Activated CD4-positive, alpha-beta T cell treated with anti-CD3 and anti-CD28 coated beads, Interleukin-2, amount 10 ng/mL, durations not matched to agents 24 days and 14 days (primary cell): ENCODE measurements at places on chromosomes 7 and 10. TPM values are rescaled to one million over a fixed set of nuclear protein-coding genes. Genes with fewer than 3 reads are reported as not detected.

DNA sequence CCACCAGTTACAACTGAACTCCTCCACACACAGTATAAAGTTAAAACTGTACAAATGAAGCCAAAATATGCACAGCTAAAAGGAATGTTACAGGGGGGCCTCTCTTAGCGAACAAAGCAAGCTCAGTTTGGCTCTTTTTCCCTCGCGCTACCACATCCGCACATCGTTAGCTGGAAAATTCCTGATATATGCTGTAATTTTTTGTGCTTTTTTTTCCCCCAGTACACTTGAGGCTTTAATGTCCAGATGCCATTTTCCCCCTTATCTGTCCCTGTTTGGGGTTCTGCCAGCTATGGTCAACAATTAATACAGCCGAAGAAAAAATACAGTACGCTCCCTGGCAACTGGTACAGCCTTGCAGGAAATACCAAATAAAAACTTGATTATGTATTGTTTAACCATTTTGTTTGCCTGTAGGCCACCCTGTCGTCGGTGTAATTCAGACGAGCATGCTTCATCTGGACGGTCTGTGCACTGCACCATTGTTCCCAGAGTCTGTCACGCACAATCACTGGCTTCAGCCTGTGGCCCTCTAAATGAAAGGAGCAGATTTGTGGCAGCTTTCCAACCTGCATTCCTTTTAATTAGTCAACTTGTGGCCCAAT lies 108.1 kb upstream of the FAM133B start:
- H3K36me3 ChIP-seq = peaks cover 30% of the 10 kb centered on the region
- no peaks in the 10 kb centered on the region for H3K27me3 ChIP-seq
- no peak for DNase-seq

DNA sequence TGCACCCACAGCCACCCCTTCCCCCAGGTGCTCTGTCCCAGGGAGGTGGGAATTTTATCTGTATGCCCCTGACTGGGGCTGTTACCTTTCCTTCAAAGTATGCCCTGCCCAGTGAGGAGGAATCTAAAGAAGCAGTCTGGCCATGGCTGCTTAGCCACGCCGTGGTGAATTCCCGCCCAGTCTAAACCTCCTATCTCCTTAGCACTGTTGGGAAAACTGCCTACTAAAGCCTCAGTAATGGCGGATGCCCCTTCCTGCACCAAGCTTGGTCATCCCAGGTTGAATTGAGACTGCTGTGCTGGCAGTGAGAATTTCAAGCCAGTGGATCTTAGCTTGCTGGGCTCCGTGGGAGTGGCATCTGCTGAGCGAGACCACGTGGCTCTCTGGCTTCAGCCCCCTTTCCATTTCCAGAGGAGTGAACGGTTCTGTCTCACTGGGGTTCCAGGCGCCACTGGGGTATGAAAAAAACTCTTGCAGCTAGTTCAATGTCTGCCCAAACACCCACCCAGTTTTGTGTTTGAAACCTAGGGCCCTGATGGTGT lies 87.2 kb downstream of the ABCC2 start:
- peaks cover 83% of the 10 kb centered on the region for H3K27me3 ChIP-seq
- no peak overlapping the region for H3K27ac ChIP-seq

GRCh38 chr7:140639366-140640053 lies 1.1 kb downstream of the DENND2A start:
- no peak overlapping the region for H3K27ac ChIP-seq
- peaks cover 71% of the 10 kb centered on the region for H3K27me3 ChIP-seq
- no peak for DNase-seq
- peak overlapping the region; percentile 83 for H3K4me3 ChIP-seq

GRCh38 chr10:11553773-11554381 lies 57.6 kb downstream of the USP6NL start:
- H3K27me3 ChIP-seq = peaks cover 19% of the 10 kb centered on the region
- peak overlapping the region; percentile 43 for H3K27ac ChIP-seq
- peak; percentile 69 for DNase-seq
- H3K4me3 ChIP-seq = peak overlapping the region; percentile 4
- no peaks in the 10 kb centered on the region for H3K36me3 ChIP-seq
- H3K4me1 ChIP-seq = peaks cover 21% of the 10 kb centered on the region

GRCh38 chr7:28672397-28672797 lies 260.1 kb downstream of the CREB5 start:
- H3K27ac ChIP-seq = no peak overlapping the region
- DNase-seq = no peak
- no peak overlapping the region for H3K4me3 ChIP-seq
- no peaks in the 10 kb centered on the region for H3K27me3 ChIP-seq
- no peaks in the 10 kb centered on the region for H3K36me3 ChIP-seq
- no peaks in the 10 kb centered on the region for H3K4me1 ChIP-seq

- H3K27ac ChIP-seq = no peak overlapping the region
- DNase-seq = no peak
- no peak overlapping the region for H3K4me3 ChIP-seq
- no peaks in the 10 kb centered on the region for H3K4me1 ChIP-seq
- no peaks in the 10 kb centered on the region for H3K36me3 ChIP-seq
Observed at GRCh38 chr7:50748472-50748871, 34.2 kb downstream of the GRB10 start.

DNA sequence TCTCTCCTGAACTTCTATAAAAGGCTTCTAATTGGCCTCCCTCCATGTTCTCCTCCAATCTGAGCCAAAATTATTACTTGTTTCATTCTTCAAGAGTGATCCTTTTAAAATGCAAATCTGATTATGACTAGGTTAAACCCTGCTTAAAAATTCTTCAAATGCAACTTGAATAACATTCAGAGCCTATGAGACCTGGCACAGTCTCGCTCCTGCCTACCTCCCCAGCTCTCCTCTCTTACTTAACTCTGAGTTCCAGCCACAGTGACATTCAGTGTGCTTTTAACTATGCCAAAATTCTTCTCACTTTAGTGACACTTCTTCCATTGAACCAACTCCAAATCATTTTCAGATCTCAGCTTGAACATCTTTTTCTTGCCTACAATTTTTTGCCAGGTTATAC lies 68.8 kb downstream of the TMEM168 start:
- H3K36me3 ChIP-seq = no peaks in the 10 kb centered on the region
- H3K27ac ChIP-seq = no peak overlapping the region
- H3K4me3 ChIP-seq = no peak overlapping the region
- H3K4me1 ChIP-seq = no peaks in the 10 kb centered on the region

DNA sequence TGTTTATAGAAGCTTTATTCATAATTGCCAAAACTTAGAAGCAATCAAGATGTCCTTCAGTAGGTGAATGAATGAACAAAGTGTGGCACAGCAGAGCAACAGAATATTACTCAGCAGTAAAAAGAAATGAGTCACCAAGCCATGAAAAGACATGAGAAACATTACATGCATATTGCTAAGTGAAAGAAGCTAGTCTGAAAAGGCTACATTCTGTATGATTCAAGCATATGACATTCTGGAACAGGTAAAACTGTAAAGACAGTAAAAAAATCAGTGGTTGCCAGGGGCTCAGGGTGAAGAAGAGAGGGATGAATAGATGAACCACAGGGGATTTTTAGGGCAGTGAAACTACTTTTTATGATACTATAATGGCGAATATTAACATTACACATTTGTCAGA lies 80.9 kb upstream of the APBB1IP start:
- H3K36me3 ChIP-seq = no peaks in the 10 kb centered on the region
- no peak overlapping the region for H3K27ac ChIP-seq
- H3K4me1 ChIP-seq = no peaks in the 10 kb centered on the region
- H3K27me3 ChIP-seq = peaks cover 37% of the 10 kb centered on the region
- DNase-seq = no peak

GRCh38 chr7:48298779-48299178 lies 127.5 kb downstream of the ABCA13 start:
- no peaks in the 10 kb centered on the region for H3K36me3 ChIP-seq
- no peak overlapping the region for H3K4me3 ChIP-seq
- peaks cover 2% of the 10 kb centered on the region for H3K27me3 ChIP-seq
- H3K27ac ChIP-seq = peak overlapping the region; percentile 10
- peak; percentile 59 for DNase-seq
- peaks cover 4% of the 10 kb centered on the region for H3K4me1 ChIP-seq

- peaks cover 15% of the 10 kb centered on the region for H3K36me3 ChIP-seq
- peaks cover 4% of the 10 kb centered on the region for H3K4me1 ChIP-seq
- no peak for DNase-seq
- H3K27me3 ChIP-seq = no peaks in the 10 kb centered on the region
- no peak overlapping the region for H3K4me3 ChIP-seq
Observed at GRCh38 chr10:73211106-73211811, 35.8 kb downstream of the DNAJC9 start.

GRCh38 chr7:154868921-154869320 lies 134.0 kb downstream of the PAXIP1 start:
- no peak overlapping the region for H3K27ac ChIP-seq
- H3K36me3 ChIP-seq = no peaks in the 10 kb centered on the region
- DNase-seq = no peak
- H3K4me3 ChIP-seq = no peak overlapping the region

DNA sequence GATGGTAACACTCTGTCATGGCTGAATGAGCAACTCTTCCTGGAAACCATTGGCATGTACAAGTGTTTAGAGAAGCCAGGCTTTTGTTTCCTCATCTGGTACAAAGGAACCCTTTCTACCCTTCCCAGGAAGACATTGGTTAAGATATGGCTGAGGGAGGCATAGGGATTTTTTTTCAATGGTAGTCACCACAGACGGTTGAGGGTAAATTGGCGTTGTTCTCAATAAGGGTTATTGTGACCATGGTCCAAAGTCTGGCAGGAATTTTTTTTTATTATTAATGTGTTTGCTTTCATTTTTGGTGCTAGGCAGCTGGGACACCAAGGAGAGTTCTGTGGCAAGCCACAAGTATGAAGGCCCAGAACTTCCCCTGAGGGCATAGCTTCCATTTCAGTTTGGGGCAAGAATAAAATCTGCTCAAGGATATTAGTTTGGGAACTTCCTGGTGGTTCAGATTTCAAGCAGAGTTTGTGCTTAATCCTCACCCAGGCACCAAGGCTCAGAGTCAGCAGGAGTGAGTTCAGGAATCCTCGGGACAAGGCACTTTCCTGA lies at the start of gene PLEKHS1:
Gene PLEKHS1, plus strand, starts transcription at position 502 of the 552 bp plus-strand sequence. CDS start 3,596 bp downstream, outside the sequence.
- H3K36me3 ChIP-seq = no peaks in the 10 kb centered on the region
- no peak for DNase-seq
- no peaks in the 10 kb centered on the region for H3K4me1 ChIP-seq
- H3K27me3 ChIP-seq = peaks cover 16% of the 10 kb centered on the region
- H3K4me3 ChIP-seq = no peak within 1 kb of the TSS

DNA sequence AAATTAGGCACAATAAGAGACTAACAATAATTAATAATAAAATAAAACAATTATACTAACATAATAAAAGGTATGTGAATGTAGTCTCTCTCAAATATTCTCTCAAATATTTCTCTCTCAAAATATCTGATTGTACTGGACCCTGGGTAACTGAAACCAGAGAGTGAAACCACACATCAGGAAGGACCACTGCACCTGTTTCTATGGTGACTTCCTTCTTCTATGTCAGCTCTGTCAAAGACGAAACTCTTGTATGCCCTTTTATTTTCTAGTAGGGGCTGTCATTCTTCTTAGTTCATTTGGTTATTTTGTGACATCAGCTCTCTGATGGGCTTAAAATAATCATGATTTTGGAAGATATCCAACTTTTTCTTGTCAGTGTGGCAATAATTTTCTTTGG lies 428.0 kb upstream of the TPK1 start:
- H3K4me1 ChIP-seq = no peaks in the 10 kb centered on the region
- H3K36me3 ChIP-seq = no peaks in the 10 kb centered on the region
- no peak overlapping the region for H3K4me3 ChIP-seq
- H3K27ac ChIP-seq = no peak overlapping the region
- DNase-seq = no peak
- H3K27me3 ChIP-seq = no peaks in the 10 kb centered on the region

DNA sequence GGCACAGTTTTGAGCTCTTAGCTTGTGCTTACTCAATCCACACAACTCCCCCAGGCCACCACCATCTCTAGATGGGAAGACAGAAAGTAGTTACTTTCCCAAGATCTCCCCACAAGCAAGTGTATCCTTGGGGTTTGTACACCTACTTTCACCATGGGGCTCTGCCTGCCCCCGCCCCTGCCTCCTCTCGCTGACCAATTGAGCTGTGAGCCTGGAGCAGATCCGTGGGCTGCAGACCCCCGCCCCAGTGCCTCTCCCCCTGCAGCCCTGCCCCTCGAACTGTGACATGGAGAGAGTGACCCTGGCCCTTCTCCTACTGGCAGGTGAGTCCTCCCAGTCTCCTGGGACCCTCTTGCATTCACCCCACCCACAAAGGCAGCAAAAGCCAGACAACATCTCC lies 2.0 kb downstream of the FXYD4 start:
- no peak overlapping the region for H3K27ac ChIP-seq
- H3K36me3 ChIP-seq = no peaks in the 10 kb centered on the region
- DNase-seq = no peak
- no peaks in the 10 kb centered on the region for H3K4me1 ChIP-seq

DNA sequence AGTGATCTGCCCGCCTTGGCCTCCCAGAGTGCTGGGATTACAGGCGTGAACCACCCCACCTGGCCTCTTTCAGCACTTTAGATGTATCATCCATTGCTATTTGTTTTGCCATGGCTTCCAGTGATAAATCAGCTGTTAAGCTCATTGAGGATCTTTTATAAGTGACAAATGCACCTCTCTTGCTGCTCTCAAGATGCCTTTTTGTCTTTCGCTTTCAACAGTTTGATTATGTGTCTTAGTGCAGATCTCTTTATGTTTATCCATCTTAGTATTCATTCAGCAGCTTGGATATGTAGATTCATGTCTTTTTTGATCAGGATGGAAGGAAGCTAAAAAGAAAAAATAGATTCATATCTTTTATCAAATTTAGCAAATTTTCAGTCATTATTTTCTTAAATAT lies 105.6 kb downstream of the MAPK8 start:
- H3K4me3 ChIP-seq = no peak overlapping the region
- H3K36me3 ChIP-seq = peaks cover 37% of the 10 kb centered on the region
- DNase-seq = no peak
- no peaks in the 10 kb centered on the region for H3K27me3 ChIP-seq

DNA sequence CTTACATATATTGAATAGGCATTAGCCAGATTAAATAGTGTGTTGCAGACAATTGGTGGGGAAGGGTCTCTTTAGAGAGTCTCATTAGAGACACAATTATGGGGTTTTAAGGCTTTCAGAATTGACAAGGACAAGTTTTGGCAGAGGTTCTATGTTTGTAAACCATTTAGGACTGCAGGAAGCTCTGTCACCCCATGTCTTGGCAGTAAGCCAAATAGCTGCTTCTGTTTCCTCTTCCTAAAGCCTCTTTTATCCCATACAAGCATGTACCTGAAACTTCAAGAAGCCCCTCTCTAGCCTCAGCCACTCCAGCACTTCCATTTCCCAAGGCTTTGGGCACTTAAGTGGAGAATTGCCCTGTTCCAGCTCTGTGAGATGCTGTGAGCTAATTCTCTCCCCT lies 21.8 kb upstream of the LRRC4 start:
- no peak for DNase-seq
- peaks cover 18% of the 10 kb centered on the region for H3K4me1 ChIP-seq
- H3K4me3 ChIP-seq = no peak overlapping the region
- peaks cover 7% of the 10 kb centered on the region for H3K36me3 ChIP-seq
- no peaks in the 10 kb centered on the region for H3K27me3 ChIP-seq

The CPA1 gene
- not detected in 2 replicates for total RNA-seq

The SEMA4G gene
- total RNA-seq = 1.4 and 1.8 TPM in 2 replicates

The CAPZA2 gene
- 154 and 158 TPM in 2 replicates for total RNA-seq

The TNRC18 gene
- total RNA-seq = 40.0 and 43.3 TPM in 2 replicates

The PNLIPRP1 gene
- not detected in 2 replicates for total RNA-seq

The PRTFDC1 gene
- 0.21 and 0.50 TPM in 2 replicates for total RNA-seq
